GM18507 (cell line): ENCODE measurements at places on chromosomes 5 and 9.

DNA sequence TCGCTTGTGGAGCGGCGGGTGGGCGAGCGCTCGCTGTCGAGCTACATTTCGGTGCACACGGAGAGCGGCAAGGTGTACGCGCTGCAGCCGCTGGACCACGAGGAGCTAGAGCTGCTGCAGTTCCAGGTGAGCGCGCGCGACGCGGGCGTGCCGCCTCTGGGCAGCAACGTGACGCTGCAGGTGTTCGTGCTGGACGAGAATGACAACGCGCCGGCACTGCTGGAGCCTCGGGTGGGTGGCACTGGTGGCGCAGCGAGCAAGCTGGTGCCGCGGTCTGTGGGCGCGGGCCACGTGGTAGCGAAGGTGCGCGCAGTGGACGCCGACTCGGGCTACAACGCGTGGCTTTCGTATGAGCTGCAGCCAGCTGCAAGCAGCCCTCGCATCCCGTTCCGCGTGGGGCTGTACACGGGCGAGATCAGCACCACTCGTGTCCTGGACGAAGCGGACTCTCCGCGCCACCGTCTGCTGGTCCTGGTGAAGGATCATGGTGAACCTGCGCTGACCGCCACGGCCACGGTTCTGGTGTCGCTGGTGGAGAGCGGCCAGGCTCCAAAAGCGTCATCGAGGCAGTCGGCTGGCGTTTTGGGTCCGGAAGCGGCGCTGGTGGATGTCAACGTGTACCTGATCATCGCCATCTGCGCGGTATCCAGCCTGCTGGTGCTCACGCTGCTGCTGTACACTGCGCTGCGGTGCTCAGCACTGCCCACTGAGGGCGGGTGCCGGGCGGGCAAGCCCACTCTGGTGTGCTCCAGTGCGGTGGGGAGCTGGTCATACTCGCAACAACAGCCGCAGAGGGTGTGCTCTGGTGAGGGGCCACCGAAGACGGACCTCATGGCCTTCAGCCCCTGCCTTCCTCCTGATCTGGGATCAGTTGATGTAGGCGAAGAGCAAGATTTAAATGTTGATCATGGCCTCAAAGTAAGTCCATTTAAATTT lies 2.1 kb downstream of the PCDHA8 start:
- no peak for DNase-seq

- no peak for DNase-seq
Measured at GRCh38 chr9:109035684-109036423, 22.6 kb upstream of the CTNNAL1 start.

DNA sequence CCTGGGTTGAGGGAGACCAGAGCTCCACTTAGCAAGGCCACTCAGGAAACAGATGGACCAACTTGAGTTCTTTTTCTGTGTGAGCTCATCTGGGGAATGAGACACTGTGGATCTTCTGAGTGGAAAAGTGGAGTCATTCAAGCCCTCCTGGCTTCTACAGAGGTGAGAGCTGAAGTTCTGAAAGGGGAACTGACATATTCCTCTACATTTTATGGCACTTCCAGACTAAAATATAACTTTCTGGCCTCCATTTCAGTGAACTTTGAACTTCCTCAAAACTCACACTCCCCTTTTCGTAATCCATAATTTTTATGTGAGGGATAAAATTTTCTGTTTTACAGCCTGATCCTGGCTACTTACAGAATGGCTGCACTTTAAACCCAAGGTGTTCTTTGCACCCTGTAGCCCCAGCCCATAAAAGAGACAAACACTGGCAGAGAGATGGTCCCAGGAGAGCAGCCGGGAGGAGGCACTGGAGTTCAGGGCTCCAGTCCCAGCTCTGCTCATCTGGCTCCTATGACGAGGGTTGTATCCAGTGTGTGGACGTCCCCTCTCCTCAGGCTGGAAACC lies 10.8 kb downstream of the SPAAR start:
- no peak for DNase-seq

GRCh38 chr5:139065306-139065705 lies 132.9 kb downstream of the SIL1 start:
- DNase-seq = no peak

DNA sequence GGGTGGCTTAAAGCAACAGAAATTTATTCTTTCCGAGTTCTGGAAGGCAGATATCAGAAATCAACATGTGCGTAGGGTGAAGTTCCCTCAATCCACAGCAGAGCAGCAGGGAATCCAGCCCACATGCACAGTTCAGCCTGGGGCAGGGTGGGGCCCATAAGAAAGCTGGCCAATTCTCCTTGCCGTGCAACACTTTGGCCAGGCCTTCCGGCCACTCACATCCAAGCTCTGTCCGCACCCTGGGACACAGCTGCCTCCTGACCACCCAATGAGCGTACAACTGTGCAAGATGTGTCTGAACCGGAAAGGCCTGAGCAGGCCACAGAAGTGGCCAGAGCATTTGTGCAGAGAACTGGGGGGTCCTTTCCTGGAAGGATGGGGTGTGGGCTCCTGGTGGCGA lies 274.9 kb downstream of the GADD45G start:
- no peak for DNase-seq

- peak; percentile 85 for DNase-seq
Measured at GRCh38 chr5:177455661-177456590, 9.3 kb downstream of the PRR7 start.

DNA sequence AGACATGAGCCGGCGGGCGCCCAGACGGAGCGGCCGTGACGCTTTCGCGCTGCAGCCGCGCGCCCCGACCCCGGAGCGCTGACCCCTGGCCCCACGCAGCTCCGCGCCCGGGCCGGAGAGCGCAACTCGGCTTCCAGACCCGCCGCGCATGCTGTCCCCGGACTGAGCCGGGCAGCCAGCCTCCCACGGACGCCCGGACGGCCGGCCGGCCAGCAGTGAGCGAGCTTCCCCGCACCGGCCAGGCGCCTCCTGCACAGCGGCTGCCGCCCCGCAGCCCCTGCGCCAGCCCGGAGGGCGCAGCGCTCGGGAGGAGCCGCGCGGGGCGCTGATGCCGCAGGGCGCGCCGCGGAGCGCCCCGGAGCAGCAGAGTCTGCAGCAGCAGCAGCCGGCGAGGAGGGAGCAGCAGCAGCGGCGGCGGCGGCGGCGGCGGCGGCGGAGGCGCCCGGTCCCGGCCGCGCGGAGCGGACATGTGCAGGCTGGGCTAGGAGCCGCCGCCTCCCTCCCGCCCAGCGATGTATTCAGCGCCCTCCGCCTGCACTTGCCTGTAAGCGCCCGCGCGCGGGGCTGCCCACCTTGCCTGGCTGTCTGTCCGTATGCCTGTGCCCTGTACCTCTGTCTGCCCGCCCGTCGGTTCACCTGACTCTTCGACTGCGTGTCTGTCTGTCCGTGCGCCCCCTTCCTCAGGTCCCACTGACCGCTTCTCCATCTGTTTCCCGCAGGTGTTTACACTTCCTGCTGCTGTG lies 412 bp downstream of the FGF18 start:
- peak; percentile 22 for DNase-seq

DNA sequence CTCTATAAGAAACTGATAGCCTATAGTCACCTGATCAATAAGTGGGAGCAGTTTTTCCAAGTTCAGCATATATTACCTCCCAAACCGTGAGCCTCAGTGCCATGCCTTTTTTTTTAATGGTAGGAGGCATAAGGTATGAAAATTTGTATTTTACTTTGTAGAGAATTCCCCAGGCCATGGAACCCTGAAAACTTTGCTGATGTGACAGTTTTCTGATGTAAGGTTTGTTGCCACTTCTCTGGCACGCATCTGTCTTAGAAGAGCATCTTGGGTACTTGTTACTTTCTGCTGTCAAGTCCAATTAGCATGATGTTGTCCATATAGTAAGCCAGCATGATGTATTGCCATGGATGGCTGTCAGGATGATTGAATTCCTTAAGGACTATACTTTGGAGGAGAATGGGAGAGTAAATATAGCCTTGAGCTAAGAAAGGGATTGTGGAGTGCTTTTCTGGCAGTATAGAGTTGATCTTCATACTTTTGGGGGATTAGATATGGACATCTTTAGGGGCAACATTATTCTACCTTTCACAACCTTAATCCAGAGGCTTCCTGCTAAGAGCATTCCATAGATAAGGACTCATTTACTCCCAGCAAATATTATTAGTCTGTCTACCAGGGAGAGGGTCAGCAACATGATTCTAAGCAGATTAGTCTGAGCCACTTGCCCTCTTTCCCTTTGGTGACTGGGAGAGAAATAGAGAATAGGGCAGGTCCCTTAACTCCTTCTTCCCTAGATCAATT lies 389.6 kb downstream of the YTHDC2 start:
- DNase-seq = no peak

DNA sequence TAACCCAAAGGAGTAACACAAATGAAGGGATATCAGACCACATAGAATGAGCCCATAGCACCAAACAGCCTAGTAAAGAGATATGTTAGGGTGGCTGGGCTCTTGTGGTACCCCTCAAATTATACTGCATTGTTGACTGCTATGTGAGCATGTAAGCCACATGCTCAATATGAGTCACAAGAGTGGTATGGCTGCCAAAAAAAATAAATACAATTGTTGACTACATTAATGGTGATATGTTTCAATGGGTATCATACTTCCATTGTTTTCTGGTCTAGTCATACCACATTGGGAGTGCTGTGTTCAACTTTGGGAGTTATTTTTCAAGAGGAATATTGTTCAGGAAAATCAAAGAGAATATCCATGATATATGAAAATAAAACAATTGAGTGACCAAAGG lies 162.4 kb upstream of the PIK3R1 start:
- DNase-seq = no peak

GRCh38 chr9:71780953-71781352 lies 12.6 kb upstream of the CEMIP2 start:
- DNase-seq = no peak

GRCh38 chr9:3477236-3477834 lies 48.5 kb downstream of the RFX3 start:
- no peak for DNase-seq

GRCh38 chr5:172936401-172936800 lies 22.8 kb upstream of the RPL26L1 start:
- no peak for DNase-seq

DNA sequence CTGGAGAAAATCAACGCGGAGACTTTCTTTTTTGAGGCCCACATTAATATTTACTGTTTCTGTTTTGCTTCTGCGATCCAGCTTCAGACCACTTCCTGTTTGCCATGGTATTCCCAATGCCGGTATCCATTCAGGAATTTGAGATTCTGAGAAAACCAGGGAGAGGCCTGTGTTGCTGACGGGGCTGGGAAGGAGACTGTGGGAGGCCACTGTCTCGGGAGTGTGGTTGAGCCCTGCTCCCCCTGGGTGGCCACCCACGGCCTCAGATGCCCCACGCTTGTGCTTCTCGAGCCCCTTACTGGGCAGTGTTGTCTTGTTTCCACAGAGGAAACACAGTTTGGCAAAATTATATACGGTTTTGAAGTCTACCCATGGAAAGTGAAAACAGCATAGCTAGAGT lies 403.6 kb upstream of the IRX2 start:
- no peak for DNase-seq

- no peak for DNase-seq
Measured at GRCh38 chr5:81052325-81052724, 92.2 kb downstream of the RASGRF2 start.

DNA sequence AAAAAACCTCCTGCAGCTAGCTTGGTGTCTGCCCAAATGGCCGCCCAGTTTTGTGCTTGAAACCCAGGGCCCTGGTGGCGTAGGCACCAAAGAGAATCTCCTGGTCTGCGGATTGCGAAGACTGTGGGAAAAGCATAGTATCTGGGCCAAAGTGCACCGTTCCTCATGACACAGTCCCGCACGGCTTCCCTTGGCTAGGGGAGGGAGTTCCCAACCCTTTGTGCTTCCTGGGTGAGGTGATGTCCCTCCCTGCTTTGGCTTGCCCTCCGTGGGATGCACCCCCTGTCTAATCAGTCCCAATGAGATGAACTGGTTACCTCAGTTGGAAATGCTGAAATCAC lies 83.0 kb upstream of the JAK2 start:
- no peak for DNase-seq

GRCh38 chr5:120252839-120253238 lies 211.3 kb upstream of the PRR16 start:
- DNase-seq = no peak

GRCh38 chr5:77798456-77798855 lies 22.3 kb upstream of the TBCA start:
- DNase-seq = no peak

DNA sequence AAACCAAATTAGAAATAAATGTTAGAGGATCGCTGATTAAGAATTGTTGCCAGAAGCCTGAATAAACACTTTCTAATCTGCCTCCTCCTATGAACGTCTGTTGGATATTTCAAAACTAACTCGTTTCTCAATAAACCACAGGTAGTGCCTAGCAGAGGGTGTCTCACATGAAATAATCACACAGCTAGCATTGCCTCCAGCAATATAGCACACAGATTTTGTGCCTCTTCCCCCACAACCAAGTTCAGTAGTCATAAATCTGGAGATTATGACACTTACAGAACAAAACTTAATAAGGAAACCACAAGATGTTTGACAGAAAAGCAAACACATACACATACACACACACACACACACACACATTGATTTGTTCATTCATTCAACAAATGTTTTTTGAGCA lies 173.2 kb upstream of the CDH10 start:
- DNase-seq = no peak

DNA sequence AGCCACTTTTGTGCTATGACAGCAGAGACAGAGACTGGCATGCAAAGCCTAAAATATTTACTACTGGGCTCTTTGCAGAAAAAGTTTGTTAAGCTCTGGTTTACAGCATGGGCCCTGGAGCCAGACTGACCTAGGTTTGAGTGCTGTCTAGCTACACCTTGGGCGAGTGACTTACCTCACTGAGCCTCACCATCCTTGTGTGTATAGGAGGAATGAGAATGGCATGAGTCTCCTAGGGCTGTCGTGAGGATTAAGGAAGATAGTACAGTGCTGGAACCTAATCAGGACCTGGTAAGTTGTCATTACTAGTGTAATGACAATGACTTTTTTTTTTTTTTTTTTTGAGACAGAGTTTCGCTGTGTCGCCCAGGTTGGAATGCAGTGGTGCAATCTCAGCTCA lies 65.2 kb downstream of the MSX2 start:
- no peak for DNase-seq

DNA sequence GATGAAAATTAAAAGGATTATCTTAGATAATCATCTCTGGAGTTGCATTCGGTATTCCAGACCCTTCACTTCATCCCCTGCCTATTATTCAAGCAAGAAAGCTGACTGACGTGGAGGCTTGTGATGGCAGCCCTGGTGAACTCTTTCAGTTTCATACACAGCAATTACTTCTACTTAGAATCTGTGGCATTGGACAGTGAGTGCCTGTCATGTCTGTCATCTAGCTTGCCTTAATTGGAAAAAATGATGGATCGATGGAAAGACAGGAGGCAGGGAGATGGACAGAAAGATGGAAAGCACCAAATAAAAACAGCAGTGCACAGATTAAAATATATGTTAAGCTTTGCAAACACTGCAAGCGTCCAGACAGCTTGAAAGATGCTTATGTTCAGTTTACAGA lies 1371.0 kb upstream of the CDH6 start:
- DNase-seq = no peak

DNA sequence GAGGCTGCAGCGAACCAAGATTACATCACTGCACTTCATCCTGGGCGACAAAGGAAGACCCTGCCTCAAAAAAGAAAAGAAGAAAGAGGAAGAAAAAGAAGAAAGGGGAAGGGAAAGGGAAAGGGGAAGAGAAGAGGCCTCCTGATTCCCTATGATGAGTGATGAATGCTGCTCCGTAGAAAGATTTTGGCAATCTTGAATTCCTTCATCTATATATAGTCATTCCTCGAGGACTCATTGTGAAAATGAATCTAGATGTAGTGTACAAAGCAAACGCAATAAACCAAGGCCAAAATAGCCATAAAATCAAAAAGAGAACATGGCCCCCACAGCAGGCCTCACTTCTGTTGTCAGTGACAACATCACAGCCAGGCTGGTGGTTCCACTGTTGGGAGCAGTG lies 218.0 kb downstream of the DCP2 start:
- no peak for DNase-seq
